Right ventricle myocardium superior (tissue), 1 donor: ENCODE measurements at places on chromosomes 7 and 10.

DNA sequence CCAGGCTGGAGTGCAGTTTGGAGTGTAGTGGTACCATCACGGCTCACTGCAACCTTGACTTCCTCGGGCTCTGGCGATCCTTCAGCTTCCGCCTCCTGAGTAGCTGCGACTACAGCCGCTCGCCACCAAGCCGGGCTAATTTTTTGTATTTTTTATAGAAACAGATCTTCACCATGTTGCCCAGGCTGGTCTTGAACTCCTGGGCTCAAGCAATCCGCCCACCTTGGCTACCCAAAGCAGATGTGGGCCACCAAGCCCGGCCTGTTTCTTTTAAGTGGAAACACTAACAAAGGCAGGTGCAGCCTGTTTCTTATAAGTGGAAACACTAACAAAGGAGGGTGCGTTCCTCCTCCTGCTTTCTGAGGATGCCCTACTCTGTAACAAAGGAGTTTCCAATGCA is 18.2 kb downstream of the PRF1 start:
- DNase-seq, result no peak

DNA sequence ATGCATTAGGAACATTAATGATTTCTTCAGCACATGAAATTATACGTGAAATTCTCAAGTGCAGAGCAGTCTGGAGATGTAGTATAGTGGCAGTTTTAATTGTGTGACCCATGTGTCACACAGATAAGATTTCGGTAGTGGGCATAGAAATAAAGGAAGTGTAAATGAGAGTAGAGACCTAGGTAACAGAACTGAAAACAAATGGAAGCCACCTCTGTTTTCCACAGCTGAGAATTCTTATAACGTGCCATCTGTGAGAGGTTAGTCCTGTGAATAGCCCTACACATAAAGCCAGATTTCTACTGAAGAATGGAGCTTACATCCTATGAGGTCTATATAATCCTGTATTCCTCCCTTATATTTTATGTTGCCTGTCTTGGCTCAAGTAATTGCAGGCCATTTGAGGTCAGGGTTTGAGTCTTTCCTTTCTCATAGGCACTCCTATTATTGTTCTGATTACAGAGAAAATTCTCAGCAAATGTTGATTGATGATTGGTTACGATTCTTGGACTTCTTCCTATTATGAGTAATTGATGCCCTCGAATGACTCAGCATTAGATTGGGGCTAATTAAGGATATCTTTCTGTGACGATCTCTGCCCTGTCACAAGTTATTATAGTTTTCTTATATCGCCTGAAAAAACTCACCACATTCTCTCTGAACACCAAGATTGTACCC is 258.2 kb downstream of the KIF20B start:
- DNase-seq, result no peak

GRCh38 chr7:29454899-29455451 is 108.7 kb upstream of the PRR15 start:
- DNase-seq, result no peak

DNA sequence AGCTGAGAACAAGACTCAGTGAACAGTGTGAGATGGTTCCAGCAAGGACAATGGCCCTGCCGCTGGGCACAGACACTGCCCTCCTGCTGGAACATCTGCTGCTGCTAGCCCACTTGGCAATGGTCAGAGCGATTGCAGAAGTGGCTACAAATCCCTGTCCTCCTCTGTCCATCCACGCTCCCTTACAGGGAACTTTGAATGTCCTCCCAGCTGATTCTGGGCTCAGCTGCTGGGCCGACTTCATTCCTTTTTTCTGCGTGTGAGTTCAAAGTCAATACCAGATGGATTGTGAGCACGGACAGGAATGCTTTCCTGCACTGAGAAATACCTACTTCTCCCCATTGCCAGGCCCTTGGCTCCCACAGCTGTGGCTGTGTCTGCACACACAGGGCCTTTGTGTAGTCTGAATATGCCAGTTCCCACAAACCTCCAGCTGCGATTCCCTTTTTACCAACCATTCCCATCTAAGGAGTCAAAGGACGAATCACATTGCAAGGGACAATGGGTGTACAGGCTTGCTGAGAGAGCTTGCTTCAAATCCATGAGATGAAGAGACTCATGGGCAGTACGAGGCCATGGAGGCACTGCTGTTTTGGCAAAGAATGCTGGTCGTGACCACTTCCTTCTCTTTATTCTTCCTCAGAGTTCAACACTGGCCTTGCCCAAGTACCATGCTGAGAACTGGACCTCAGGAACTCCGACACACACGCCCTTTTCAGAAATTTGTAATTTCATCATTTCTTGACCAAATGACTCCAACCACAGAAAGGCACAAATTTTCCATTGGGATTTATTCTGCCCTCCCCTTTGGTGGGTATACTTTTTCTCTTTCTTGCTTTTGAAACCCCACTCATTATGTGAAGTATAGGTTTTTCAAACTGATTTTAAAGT is 44.2 kb downstream of the BPGM start:
- DNase-seq, result peak; percentile 34

DNA sequence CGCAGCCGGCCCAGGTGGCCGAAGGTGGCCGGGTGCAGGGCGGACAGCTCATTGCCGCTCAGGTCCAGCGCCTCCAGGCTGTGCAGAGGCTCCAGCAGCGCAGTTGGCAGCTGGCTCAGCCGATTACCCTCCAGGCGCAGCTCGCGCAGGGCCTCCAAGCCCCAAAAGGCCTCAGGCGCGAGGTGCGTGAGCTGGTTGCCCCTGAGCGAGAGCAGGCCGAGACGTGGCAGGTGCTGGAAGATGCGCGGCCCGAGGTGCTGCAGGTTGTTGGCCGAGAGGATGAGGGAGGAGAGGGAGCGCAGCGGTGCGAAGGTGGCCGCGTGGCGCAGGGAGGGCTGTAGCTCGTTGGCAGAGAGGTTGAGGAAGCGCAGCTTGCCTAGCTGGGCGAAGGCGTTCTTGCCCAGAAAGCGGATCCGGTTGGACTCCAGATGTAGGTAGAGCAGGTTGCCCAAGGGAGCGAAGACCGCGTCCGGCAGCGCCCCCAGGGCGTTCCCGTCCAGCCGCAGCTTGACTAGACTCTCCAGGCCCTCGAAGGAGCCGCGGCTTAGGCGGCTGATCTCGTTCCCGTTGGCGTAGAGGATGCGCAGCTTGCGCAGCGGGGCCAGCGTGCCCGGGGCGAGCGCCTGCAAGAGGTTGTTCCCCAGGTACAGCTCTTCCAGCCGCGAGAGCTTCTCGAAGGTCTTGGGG is 923 bp downstream of the TRIL start:
- peak; percentile 60 for DNase-seq

DNA sequence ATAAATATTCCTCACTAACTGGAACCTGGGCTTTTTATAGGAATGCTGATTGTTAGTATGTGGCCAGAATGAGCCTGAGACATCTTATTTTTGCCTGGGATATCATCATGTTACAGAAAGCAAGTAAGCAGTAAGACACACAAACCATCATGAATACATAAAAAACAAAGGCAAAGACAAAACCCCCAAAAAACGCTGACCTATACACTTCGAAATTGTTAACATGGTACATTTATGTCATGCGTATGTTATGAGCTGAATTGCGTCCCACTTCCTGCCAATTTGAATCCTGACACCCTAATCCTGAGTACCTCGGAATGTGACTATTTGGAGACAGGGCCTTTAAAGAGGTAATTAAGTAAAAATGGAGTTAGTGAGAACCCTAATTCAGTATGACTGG is 12.3 kb upstream of the NRF1 start:
- DNase-seq, result no peak

- DNase-seq, result no peak
Measured at GRCh38 chr10:11159543-11160215, 142.0 kb downstream of the CELF2 start.

- DNase-seq, result no peak
Measured at GRCh38 chr10:103854265-103854685, 1.1 kb downstream of the SH3PXD2A start.

GRCh38 chr7:18468795-18469194 is 26.8 kb upstream of the HDAC9 start:
- DNase-seq, result no peak

- peak; percentile 25 for DNase-seq
Measured at GRCh38 chr10:86341361-86341811, 25.2 kb downstream of the GRID1 start.

DNA sequence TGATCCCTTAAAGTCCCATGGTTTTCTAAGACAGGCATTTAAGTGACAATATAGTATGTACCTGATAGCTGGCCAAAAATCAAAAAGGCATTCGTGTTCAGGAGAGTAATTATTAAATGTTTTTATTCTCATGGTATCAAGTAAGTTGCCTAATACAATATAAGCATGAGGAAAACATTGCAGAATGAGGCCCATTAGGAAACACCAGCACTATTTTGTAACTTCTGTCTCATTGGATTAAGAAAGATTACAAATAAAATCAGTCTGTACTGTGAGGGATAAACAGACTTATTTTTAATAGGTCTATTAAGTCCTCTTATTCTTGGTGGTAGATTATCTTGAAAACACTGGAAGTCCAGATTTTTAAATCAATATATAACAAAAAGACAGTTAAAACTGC is 110.1 kb downstream of the SNX13 start:
- no peak for DNase-seq

DNA sequence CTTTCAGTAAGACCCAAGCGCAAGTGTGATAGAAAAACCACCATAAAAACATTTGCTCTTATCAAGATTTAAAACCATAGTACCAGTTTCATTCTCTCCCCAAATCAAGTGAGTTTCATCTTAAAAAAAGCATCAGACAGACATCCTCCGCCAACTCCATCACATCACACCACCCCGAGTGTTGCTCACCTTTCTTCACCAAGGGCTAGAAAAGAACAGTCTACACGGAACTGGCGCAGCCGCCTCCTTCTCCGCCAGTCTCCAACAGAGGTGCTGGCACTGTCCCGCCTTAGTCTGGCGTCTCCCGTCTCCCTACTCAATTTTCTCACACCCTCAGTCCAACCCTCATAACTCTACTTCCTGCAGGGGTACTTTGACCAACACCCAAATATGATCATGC is 46.9 kb upstream of the WIPI2 start:
- no peak for DNase-seq

DNA sequence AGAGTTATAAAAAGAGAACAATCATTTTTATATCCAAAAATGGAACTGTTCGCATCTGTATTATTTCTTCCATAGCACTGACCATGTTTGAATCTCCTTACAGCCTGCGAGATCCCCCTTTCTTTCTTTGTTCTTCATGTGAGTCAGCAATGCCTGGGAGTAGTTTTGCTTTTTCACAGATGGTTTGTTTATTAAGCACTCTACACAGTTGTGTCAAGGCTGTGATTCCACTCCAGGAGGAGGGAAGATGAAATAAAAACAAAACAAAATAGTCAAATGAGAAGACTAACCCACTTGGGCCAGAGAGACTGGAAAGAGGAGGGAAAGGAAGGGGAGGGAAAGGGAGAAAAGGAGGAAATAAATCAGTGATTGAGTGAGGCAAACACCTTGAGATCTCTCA is 7.8 kb downstream of the LIPF start:
- no peak for DNase-seq

GRCh38 chr10:75229971-75230370 is 5.8 kb downstream of the COMTD1 start:
- DNase-seq, result no peak

DNA sequence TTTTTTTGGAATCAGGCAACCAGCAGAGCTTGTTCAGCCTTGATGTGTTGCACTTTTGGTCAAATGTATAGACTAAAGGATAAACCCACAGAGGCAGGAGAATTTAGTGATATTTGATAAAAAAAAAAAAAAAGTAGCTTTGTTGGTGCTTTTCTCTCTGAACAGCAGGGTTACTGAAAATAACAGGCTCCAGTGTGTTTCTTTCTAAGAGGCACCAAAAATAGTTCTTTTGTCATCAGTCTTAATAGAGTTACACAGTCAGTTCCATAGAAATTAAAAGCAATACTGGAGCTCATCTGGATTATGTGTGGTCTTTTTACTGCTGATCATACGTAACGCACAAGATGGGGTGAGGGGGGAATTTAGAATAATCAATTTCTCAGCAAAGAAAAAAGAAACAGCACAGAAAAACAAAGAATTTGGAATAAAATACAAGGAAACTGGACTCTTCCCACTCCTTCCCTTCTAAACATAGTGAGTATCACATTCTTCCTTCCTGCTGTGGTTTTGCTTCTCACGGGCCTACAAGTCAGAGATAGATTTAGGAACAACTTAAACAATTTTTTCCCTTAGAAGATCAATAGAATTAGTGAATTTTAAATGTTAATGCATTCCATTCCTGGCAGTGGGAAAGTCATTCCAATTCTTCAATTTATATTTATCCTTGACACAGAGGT is 178.8 kb upstream of the AKR1E2 start:
- DNase-seq, result no peak

GRCh38 chr7:2256306-2257045 is 14.4 kb downstream of the NUDT1 start:
- no peak for DNase-seq

DNA sequence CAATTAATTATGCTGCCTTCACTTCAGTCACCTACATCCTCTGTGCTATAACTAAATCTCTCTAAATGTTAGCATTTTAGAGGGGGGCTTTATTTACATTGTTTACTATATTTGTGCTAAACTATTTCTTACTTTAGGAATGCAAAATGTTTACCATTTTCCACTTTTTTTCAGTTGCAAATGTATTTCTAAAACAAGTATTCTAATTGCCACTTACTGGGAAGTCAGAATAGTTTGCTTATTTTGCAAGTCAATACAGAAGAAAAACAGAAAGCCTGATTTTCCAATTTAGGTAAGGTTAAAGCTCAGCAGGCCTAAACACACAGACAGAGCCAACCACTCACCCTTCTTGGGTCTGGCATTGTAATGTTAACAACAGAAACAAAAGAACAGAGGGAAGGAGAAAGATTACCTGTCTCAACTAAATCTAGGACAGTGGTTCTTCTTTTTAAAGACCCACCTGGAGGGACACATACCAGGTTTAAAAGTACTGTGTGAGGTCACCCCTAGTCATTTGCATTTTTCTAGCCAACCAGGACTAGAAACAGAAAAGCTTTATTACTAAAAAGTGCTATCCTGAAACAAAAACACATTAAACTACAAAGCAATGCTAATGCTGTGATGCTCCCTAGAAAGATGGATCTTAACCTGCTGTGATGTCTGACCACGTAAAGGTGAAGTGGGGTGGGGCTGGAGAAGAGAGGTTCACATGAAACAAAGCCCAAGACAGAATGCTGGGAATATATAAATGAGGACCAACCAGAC is 178.2 kb downstream of the SLC25A13 start:
- no peak for DNase-seq

GRCh38 chr7:111076205-111076604 is 14.7 kb upstream of the LRRN3 start:
- no peak for DNase-seq

DNA sequence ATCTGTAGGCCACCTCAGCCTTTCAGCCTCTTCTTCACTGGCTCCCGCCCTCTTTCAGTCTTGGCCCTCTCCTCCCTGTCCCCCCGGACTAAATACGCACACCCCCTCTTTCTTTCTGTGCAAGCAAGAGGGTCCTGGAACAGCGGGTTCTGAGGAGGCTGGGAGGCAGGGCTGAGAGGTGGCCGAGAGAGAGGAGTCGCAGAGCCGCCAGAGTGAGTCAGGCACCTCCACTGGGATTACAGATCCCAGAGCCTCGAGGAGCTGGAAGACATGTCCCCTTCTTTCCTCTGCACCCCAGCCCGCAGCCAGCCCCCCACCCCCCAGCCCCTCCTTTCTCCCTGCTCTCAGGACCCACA is 182 bp downstream of the CCDC136 start:
- no peak for DNase-seq

GRCh38 chr10:54081950-54082349 is 719.1 kb downstream of the PCDH15 start:
- DNase-seq, result no peak
